T follicular helper cell (primary cell): ENCODE measurements at places on chromosomes 1 and 21.
A peak's percentile ranks its signal among the peaks of the same experiment; 100 is the strongest.

DNA sequence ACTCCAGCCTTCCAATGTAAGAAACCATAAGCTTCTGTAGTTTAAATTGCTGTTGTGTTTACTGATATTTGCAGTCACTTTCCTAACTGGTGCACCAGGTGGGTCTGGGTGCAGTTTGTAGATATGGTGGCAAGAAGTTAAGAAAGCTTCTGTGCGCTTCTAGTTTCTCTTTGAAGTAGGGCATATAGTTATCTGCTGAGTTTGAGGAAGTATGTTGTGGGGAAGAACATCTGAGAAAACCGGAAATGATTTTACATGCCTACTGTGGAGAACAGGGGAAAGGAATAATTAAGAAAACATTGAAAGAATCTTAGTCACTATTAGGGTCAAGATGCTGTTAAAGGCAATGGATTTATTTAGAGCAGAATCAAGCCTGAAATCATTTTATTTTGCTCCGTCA is 14.9 kb upstream of the SLC44A5 start:
- DNase-seq = no peak

- no peak for DNase-seq
Observed at GRCh38 chr1:159071970-159072582, 4.5 kb downstream of the AIM2 start.

DNA sequence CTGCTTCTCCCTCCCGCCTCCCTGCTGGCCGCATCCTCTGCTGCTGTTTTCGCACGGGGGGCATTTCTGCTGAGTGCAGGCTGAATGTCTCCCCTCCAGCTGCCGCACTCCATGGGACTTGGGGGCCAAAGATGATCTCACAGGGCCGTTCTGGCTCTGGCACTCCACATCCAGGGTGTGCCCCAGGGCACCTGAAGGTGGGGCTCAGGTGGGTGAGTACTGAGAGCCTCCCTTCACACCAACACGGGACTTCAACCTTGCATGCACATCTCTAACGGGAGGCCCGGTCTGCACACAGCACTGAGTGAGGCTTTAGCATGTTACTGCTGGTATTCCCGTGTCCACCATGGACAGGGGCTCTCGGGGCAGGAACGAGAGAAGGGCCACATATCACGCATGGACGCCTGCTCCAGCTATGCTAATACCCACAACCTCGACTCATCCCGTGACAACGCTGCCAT is 88.9 kb downstream of the DMRTB1 start:
- no peak for DNase-seq

GRCh38 chr1:82446236-82446635 is 645.5 kb downstream of the ADGRL2 start:
- no peak for DNase-seq

- no peak for DNase-seq
Observed at GRCh38 chr1:20590306-20590777, 1.4 kb downstream of the CDA start.

DNA sequence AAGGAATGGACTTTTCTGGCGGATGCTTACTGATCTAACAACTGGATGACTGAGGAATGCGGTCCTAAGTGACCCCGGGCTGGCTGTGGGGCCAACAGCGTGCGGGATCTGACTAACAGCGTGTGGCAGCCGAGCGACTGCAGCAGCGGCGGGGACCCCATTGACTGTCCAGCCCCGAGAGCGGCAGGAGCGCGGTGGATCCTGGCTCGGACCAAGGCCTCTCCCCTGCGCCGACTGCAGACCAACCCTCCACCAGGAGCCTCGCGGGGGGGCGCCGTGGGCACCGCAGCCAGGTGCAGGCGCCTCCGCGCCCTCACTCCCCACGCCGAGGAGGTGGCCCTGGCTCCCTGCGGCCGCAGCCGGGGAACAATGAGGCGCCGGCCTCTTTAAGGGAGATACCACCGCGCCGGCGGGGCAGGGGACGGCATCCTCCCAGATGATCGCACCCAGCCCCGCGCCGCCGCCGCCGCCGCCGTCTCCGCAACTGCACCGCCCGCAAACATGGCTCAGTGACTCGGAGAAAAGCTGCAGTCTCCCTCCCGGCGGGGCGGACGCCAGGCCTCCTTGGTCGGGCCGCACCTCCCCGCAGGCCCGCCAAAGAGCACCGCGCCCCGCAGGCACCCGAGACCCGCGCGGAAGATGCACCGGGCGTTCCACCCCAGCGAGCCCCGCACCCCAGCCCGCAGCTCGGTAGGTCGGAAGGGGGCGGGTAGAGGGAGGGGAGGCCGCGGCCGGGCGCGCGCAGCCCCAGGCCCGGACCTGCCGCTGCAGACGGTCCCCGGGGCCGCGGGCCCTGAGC is 694 bp upstream of the PDIK1L start:
- DNase-seq = peak; percentile 70

GRCh38 chr1:33429856-33430691 is 821 bp downstream of the PHC2 start:
- no peak for DNase-seq

GRCh38 chr1:61741711-61742619 is at the start of gene PATJ:
Gene PATJ (plus strand): TSS chr1:61742480. CDS start chr1:61762893, 20,413 bp downstream.
- DNase-seq = peak; percentile 43

- no peak for DNase-seq
Observed at GRCh38 chr1:33365560-33365997, 44.7 kb upstream of the A3GALT2 start.

- DNase-seq = no peak
Observed at GRCh38 chr1:246096356-246096755, 410.7 kb downstream of the SMYD3 start.

DNA sequence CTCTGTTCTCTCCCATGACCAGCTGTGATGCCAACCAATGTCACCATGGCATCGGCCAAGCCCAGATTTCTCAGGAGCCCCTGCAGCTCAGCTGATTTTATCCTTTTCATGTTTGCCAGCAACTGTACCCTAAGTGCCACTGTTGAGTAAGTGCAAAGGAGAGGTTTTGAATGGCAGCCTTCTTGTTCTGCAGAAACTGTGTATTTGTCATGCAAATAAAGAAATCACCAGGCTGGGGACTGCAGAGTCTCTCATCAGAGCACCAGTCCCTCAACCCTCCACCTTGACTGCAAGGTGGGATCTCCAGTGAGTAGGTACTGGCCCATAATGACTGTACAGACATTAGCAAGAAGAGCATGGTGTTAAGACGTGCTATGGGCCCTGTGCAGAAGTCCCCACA is 26.6 kb downstream of the C8B start:
- DNase-seq = no peak

GRCh38 chr1:54403808-54404261 is 2.4 kb downstream of the SSBP3 start:
- no peak for DNase-seq

DNA sequence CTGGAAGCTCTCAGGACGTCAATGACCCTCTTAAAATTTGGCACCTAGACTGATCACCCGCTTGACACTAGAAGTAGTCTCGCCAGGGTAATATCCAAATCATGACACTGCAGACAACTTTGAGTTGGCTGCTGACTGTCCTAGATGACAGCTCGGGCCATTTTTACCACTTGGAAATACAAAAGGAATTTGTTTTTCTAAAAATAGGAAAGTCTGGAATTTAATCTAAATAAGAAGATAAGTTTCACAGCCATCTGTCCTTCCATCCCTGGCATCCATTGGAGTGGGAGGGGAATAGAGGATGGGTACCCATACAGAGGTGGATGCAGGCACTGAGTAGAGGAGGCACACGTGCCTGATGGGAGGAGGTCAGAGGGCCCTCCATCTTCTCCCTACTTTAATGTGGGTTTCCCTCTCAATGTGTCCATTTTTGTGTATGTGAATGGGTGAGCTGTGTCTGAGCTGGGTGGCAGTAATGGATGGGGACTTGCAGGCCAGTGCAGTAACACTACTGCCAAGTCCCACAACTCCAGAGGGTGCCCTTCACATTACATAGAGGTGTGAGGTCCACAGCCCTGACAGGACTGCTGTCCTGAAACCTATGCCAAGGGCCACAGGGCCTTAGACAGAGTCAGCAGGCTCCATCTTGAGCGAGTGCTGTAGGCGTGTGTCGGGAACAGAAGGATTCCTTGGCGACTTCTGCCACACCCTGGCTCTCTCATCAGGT is 104.8 kb upstream of the IPO9 start:
- no peak for DNase-seq

DNA sequence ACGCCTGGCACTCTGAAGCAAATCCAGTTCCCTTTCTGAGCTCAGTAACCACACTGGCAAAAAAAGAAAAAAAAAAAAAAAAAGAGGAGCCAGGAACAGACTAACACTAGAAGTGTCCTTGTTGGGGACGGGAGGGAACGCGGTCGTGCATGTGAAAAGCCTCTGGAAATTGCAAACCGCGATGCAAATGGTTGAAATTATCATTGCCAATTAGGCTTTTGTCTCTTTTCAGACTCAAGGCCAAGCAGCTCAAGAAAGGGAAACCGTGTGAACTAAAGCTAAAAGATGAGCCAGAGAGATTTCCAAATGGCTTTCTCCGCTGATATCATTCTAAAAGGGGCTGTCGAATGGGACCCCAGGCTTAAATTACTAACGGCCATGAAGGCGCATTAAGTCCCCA is 13.5 kb downstream of the TRABD2B start:
- no peak for DNase-seq

- DNase-seq = no peak
Observed at GRCh38 chr1:164701189-164701761, 142.3 kb downstream of the PBX1 start.

DNA sequence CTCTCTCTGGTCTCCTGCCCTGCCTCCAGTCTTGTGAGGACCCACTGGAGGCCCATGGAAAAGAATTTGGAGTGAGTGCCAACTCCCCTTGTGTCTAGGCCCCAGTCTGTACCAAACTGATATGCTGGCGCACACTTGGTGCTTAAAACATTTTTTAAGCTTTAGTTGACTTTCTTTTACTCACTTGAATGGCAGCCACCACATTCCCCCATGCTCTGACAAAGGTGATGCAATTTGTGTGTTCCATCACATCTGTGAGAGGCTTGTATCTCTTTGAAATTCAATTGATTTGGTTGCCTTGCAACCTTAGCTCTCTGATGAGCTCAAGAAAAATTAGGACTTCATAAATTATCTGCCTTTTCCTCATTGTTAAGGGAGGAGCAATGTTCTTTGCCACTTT is 30.5 kb upstream of the WDTC1 start:
- DNase-seq = no peak

GRCh38 chr1:42971841-42972291 is 13.2 kb upstream of the SLC2A1 start:
- DNase-seq = no peak

DNA sequence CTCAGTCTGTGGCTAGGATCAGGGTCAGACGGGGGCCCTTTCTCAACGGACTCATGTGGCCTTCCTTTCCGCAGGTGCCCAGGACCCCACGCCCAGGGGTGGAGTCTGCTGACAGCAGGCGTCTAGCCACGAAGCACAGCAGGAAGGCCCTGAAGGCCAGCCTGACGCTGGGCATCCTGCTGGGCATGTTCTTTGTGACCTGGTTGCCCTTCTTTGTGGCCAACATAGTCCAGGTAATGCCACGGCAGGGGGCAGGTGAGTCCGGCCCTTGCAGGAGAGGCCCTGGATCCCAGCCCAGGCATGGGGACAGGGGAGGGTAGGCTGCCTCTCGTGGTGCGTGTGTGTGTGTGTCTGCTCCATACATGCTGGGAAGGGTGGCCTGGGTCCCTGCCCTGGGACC is 13.8 kb downstream of the HTR6 start:
- DNase-seq = no peak

GRCh38 chr1:161242313-161242712 is 4.3 kb upstream of the NR1I3 start:
- DNase-seq = no peak

DNA sequence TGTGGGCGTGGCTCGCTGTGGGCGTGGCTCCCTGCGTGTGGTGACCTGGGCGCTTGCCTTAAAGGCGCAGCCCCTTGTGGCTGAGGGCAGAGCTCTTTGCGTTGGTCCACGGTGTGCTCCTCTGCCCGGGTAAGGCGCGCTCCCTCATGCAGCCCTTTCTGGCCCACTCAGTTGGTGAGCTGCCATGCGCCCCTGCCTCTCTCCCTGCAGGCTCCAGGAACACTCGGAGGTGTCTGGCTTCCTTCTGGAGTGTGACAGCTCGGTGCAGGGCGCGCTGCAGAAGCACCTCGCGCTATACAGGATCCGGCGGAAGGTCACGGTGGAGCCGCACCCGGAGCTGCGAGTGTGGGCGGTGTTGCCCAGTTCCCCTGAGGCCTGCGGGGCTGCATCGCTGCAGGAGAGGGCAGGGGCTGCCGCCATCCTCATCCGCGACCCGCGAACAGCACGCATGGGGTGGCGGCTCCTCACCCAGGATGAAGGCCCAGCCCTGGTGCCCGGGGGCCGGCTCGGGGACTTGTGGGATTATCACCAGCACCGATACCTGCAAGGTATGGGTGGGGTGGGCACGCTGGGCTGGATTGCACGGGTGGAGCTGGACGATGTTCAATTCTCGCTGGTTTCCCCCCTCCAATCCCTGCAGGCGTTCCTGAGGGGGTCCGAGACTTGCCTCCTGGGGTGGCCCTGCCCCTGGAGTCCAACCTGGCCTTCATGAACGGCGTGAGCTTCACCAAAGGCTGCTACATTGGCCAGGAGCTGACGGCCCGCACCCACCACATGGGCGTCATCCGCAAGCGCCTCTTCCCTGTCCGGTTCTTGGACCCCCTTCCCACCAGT is 9.1 kb downstream of the IBA57 start:
- peak; percentile 32 for DNase-seq

DNA sequence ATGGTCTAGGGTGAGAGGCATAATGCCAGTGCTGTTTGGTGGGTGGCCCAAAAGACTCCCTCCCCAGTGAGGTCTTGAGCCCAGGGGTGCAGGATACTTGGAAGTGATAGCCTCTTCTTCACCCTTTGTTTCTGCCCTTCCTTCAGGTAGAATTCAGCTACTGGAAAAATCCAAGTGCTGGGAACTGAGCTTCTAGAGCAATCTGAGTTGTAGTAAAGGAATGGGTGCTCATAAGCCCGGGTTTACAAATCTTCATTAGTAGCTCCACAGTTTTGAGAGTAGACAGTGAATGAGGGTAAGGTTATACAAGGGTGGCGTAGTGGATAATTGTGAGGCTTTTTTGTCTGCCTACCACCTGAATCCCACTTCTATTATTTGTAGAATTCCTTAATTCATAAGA is 29.2 kb upstream of the CD84 start:
- no peak for DNase-seq

DNA sequence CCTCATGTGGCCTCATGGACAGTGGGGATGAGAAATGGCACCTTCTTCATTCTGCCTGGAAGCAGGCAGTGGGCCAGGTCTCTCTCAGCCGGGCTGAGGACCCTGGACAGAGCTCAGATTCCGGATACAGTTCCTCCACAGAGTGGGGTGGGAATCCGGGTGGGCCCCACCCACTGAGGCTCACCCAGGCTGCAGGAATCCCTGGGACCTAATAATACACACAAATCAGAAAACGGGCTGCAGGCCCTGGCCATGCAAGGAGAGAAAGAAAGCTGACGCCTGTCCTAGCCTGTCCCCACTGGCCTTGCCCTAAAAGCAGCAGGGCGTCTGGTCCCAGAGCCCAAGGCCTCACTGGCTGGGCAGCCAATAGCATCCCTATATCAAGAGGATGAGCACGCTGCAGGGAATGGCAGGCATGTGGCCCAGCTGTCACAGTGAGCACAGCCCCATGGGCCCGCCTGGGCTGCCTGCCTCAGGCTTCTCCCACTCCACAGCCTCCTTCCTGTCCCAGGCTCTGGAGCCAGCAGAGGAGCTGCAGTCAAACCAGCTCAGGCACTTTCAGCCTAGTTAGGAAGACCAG is 25.3 kb downstream of the ACTA1 start:
- DNase-seq = no peak
